ENCODE measurements at places on chromosomes 12 and 14. TPM values are rescaled to one million over a fixed set of nuclear protein-coding genes. Genes with fewer than 3 reads are reported as not detected.

The SLC5A8 gene
- not detected for total RNA-seq

The RNF34 gene
- 22.3 TPM for total RNA-seq

The KRT78 gene
- not detected for total RNA-seq

The KLRC1 gene
- total RNA-seq: 0.29 TPM

The LTBP2 gene
- 3.5 TPM for total RNA-seq

The NABP2 gene
- total RNA-seq: 12.5 TPM

The CCDC198 gene
- total RNA-seq: 41.1 TPM

The KRT74 gene
- total RNA-seq: not detected

The OR10G2 gene
- total RNA-seq: not detected

The INHBE gene
- 106 TPM for total RNA-seq

The CD4 gene
- total RNA-seq: 35.6 TPM

The SPX gene
- 0.35 TPM for total RNA-seq

The STON2 gene
- total RNA-seq: 23.7 TPM

The PDZRN4 gene
- total RNA-seq: 0.18 TPM

The SDR9C7 gene
- not detected for total RNA-seq

The RDH5 gene
- 39.1 TPM for total RNA-seq

The PRDM4 gene
- 8.1 TPM for total RNA-seq

The EGLN3 gene
- 25.4 TPM for total RNA-seq
